Skeletal muscle cell (primary cell): ENCODE measurements at places on chromosomes 12 and 14.

DNA sequence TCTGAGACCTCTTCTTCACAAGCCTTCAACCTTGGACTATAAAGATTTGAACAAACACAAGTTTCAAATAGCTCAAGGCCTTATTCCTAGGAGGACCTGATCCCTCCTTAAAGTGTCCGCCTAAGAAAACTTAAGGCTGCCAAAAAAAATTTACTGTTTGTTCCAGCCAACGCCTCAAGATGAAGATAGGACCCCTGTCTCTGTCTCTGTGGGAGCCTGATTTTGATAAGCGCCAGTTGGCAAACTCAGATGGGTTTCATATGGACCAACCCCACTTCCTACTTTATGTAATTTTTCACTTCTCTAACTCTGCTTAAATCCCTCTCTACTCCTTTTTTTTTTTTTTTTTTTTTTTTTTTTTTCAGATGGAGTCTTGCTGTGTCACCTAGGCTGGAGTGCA lies 11.0 kb downstream of the FKBP3 start:
- DNase-seq: no peak

GRCh38 chr12:8156845-8157244 lies at the start of gene ZNF705A:
Gene ZNF705A, plus strand, starts transcription at chr12:8157015. Its CDS starts 15,611 bp downstream, at chr12:8172626.
- DNase-seq: peak; percentile 39

GRCh38 chr12:13691598-13691997 lies 289.8 kb downstream of the GRIN2B start:
- DNase-seq: no peak

DNA sequence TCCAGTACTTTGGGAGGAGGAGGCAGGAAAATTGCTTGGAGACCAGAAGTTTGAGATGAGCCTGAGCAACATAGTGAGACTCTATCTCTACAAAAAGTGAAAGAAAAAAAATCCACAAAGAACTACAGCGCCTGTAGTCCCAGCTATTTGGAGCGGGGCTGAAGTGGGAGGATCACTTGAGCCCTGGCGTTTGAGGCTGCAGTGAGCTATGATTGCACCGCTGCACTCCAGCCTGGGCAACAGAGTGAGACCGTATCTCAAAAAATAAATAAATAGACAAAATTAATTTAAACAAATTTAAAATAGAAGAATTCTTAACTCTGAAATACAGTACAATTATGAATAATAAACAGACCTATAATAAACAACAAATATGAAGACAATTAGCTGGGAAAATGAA lies 40.9 kb downstream of the ATL1 start:
- no peak for DNase-seq

GRCh38 chr12:14431975-14432374 lies 66.5 kb downstream of the ATF7IP start:
- DNase-seq: no peak

- DNase-seq: peak; percentile 64
Observed at GRCh38 chr14:52834440-52834842, 43.0 kb upstream of the GNPNAT1 start.

GRCh38 chr12:2877953-2878732 lies 1.1 kb downstream of the RHNO1 start:
- DNase-seq: no peak

GRCh38 chr12:112961074-112961473 lies 17.2 kb upstream of the OAS2 start:
- no peak for DNase-seq

DNA sequence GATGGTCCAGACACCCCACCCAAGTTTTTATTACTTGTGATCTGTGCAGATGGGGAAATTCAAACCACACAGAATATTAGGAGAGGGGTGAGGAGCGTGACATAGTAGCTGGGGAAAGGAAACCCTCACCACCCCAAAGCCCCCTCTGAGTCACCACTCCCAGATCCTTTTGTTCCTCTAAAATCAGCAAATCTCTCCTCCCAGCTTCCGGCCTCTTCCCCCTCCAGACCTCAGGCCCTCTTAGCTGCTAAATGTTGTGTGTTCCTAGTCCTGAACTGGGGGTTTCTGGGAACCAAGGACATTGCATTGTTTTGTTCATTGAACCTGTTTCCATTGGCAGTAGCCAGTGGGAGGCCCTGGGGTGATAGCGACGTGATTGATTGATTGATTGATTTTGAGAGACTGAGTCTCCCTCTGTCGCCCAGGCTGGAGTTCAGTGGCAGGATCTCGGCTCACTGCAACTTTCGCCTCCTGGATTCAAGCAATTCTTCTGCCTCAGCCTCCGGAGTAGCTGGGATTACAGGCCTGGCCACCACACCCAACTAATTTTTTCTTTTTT lies 5.9 kb upstream of the ORAI1 start:
- no peak for DNase-seq

DNA sequence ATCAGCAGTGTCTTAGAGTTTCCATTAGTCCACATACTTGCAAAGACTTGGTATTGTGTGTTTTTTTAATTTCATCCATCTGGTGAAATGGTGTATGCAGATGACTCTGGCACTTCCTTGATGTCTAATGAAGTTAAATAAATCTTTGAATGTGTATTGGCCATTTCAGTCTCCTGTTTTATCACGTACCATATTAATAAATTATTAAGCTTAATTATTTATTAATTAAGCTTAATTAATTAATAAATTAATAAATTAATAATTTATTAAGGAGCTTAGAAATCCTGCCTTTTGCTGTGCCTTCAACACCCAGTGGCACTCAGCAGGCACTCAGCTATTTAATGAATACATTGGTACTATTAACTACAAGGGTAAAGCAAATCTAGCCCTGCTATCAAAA lies 18.2 kb downstream of the PDZRN4 start:
- DNase-seq: no peak

DNA sequence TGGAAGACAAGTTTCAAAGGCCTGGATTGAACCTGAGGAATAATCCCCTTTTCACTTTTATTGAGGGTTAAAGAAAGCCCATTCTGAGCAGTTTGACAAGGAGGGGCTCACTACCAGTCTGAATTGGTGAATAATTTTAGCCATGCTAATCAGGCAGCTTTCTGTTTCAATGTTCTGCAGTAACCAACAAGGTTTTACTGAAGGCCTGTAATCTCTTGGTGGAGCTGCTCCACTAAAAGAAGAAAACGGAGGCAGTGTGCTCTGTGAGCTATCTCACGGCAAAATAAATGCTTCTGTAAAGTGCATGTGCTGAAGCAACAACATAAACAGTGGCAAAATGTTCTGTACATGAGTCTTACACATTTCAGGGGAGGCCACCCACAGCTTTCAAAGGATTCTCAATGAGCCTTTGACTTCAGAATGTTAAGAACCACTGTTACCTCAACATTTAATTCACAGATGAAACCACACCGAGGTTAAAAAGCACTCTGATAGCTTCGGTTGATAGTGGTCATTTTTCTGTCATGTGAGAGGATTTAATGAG lies 111.2 kb downstream of the LRIG3 start:
- no peak for DNase-seq

DNA sequence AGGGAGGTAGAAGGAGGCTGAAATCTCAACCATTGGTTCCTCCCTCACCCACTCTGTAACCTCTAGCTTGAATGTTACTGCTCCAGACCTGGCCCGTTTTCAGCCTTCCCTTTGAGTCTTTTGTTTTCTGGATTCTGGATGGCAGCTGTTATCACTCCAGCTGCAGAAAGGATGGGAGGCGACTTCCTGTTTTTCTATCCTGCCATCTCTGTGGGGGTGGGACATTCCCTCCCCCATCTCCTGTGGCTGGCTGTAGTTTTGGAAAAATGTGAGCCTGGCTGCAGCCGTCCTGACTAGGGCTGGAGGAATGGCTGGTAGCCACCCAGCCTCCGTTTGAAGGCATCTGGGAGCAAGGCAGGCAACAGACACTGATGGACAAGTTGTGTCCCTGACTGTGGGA lies 2.9 kb upstream of the PPFIBP1 start:
- DNase-seq: no peak

GRCh38 chr14:24925771-24926374 lies 124.1 kb downstream of the STXBP6 start:
- DNase-seq: no peak

- peak; percentile 57 for DNase-seq
Observed at GRCh38 chr14:61475316-61475715, 153.9 kb downstream of the PRKCH start.

GRCh38 chr12:112828541-112828940 lies 37.0 kb downstream of the RPH3A start:
- no peak for DNase-seq

DNA sequence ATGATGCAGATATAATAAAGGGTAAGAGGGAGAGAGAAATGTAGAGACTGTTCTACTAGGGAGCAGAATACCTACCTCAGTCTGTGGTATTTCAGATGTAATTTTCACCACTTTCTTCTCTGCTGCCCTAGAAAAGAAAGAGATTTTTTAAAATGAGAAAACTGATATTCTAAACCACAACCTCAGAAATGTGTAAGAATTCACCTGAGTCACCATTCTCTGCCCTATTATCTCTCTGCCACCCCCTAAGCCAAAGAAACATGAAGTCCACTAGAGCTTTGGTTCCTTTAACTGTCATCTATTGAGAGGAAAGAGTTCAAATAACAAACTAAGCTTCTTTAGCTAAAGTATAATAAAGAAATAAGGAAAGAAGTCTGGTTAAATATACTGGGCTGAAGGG lies 21.6 kb downstream of the SARNP start:
- no peak for DNase-seq
